ENCODE measurements at places on chromosomes 16 and 17. TPM values are rescaled to one million over a fixed set of nuclear protein-coding genes. Genes with fewer than 3 reads are reported as not detected.

GRCh38 chr16:68289621-68290329 is 21.0 kb downstream of the SLC7A6OS start:
- no peak for DNase-seq

The PRSS21 gene
- 0.40 TPM for total RNA-seq

The DGKE gene
- 16.3 TPM for total RNA-seq

DNA sequence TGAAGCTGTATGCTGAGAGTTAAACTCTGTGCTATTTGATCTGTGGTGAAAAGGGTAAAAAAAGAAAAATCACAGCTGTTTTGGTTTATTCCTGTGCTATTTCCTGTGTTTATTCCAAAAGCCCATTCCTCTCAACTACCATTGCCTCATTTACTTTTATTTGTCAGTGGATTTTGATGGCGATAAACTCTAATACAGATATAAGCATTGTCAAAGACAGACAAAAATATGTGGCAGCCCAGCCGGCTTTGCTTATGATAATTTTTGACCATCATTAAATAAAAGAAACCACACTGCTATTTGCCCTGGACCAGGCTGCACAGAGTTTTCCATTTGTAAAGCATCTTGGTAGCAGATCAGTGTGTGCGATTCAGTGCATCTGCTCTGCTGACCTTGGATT is 473.6 kb upstream of the ASIC2 start:
- no peak for DNase-seq

DNA sequence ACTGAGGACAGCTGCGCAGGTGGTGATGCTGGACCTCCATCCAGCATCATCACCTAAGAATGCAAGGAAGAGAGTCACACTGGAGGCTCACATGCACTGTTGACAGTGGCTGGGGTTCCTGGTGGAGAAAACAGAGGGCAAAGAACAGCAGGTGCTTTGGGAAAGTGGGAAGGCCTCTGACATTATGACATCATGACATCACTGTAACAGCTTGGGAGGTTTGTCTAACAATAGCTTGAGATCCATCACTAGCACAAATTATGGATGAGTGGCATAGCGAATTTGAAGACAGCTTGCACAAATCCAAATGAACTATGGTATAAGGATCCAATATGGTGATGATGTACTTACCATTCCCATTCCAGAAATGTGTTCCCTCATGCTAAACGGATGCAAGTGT is 226.5 kb upstream of the MPHOSPH6 start:
- DNase-seq = no peak

- DNase-seq = no peak
Observed at GRCh38 chr16:86821895-86822294, 243.5 kb downstream of the FOXL1 start.

The RGS11 gene
- 0.20 TPM for total RNA-seq

All from lung microvascular endothelial cell (primary cell).